Cardiac muscle cell (in vitro differentiated cells and primary cell): ENCODE measurements at places on chromosomes 6 and 20. TPM values are rescaled to one million over a fixed set of nuclear protein-coding genes. Genes with fewer than 3 reads are reported as not detected.

GRCh38 chr6:127302728-127303660 is 36.3 kb downstream of the RNF146 start:
- DNase-seq, result peak; percentile 43

DNA sequence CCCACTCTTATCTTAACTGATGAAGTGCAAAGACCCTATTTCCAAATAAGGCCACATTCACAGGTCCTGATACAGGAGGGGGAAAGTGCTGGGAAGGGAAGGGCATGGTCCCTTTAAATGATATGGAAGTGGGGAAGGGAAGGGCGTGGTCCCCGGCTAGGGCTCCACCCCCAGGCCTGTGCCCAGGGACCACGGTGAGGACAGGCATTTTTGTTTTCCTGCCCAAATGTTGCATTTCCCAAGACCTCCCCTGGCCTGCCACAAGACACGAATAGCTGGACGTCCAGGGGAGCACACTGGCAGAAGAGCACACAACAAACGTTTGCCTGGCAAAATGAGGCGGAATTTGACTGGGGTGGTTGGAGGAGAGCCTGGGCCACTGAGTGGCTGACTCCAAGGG is 16.1 kb upstream of the HFE start:
- peak; percentile 62 for DNase-seq

- DNase-seq, result no peak
These were observed 27.8 kb downstream of the RGS17 start for GRCh38 chr6:153103319-153103655.

GRCh38 chr6:155188707-155189496 is 74.9 kb upstream of the CLDN20 start:
- DNase-seq, result peak; percentile 88

DNA sequence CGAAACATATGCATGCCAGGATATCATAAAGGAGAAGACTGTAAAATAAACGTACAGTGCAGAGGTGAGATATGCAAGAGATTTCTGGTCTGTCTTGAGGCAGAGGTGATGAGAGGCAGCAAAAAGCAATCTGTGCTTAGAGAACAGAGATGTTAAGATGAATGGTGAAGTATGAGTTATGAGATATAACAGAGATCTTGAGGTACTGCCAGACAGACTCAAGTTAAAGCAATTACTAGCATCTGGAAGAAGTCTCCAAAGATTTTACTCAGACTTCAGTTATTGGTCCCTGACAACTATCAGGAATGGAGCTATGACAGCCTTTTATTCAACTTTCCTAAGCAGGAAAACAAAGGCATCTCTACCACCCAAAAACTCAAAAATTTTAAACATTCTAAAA is 122.8 kb upstream of the DST start:
- no peak for DNase-seq

- no peak for DNase-seq
These were observed 915 bp downstream of the CLVS2 start for GRCh38 chr6:122996794-122997505.

DNA sequence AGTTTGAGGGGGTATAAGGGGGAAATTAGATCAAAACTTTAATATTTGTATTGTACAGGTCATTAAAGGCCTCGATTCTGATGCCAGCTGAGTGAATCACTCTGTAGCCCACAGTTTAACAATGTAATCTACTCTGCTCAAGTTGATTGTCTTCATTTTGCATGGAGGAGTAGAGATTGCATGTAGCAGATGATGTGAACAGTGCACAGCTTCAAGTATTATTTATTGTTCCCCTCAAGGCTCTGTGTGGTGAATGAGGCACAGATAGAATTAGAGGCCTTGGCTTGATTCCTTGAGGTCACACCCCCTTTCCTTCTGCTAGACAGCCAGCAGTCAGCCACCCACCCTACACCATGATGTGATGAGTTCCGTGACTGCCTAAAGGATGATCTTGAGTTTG is 38.1 kb downstream of the TXLNB start:
- DNase-seq, result no peak

- DNase-seq, result no peak
These were observed 286.8 kb downstream of the HACE1 start for GRCh38 chr6:104572901-104573300.

DNA sequence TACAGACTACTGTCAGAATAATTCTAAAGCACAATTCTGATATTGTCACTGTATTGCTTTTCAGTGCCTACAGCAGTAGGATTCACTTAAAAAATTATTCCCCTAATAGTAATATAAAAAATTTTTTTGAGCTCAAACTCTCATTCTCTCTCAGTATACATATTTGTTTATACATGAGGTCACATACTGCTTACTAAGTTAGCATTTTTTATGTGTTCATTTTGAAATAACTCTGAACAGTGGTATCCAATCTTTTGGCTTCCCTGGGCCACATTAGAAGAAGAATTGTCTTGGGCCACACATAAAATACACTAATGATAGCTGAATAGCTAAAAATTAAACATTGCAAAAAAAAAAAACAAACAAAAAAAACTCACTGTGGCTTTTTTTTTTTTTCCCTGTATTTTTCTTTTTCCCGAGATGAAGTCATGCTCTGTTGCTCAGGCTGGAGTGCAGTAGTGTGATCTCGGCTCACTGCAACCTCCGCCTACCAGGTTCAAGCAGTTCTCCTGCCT is 38.6 kb downstream of the ASXL1 start:
- no peak for DNase-seq

- DNase-seq, result no peak
These were observed 87.0 kb downstream of the SGK1 start for GRCh38 chr6:134230940-134231339.

GRCh38 chr20:63335711-63336110 is 25.4 kb downstream of the CHRNA4 start:
- DNase-seq, result no peak

GRCh38 chr6:42166444-42167141 is 6.6 kb upstream of the GUCA1A start:
- DNase-seq, result peak; percentile 81

DNA sequence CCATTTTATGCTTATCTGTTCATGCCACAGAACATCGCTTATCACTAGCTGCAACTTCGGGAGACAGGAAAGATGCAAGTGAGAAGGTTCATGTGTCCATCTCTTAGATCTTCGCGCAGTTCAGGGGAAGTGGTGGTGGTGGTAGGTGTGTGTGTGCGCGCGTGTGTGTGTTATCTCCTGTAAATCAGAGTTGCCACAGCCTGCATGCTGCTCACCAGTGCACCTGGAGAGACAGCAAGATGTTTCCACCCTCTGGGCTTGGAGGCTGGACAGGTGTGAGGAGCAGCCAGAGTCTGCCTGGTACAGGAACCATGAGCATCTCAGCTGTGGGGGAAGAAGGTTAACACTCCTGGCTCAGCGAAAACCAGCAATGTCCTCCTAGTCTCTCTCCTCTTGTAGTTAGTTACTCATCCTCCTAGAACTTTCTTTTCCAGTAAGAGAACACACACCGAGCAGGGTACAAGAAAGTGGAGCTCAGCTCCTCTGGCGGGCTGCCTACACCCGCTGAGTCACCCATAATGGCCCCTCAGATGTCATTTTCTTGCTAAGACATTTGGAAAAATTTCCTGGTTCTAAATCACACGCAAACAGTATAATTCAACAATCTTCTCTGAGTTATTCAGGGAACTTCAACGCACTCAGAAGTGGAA is 5.1 kb upstream of the TUBB1 start:
- no peak for DNase-seq

- DNase-seq, result no peak
These were observed 915.2 kb downstream of the TFAP2A start for GRCh38 chr6:9499709-9500108.

DNA sequence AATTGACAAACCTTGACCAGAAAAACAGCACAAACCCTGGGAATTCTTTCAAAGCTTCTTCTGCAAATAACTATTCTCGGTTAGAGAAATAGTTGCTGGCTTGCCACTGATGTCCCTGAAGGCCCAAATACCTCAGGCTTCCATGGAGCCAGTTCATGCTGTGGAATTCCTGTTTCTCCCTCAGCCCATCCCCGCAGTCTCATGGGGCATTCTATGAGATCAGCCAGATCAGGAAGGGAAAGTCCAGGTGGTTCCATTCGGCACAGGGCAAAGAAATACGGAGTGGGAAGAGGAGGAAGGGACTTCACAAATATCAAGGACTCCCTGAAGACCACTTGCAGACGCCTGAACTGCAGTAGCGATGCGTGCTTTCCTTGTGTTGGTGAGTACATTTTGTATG is 63.3 kb downstream of the MYLK4 start:
- no peak for DNase-seq

GRCh38 chr20:10540636-10541493 is 105.8 kb downstream of the SLX4IP start:
- no peak for DNase-seq

DNA sequence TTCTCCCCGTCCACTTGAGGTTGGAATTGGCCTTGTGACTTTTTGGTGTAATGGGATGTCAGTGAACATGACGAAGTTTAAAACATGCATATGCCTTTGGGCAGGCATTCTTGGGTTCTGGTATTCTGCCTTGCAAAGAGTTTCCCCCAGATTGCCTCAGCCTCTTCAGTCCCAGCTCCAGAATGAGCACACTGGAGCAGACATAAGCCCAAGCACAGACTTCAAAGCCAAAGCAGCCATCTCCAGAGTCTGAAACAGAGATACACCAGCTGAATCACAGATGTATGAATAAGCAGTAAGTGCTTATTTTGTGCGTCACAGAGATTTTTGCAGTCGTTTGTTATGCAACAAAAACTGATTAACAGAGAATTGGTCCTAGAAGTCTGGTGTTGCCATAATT is 546.0 kb downstream of the FRK start:
- DNase-seq, result no peak

GRCh38 chr6:30847971-30848436 is 36.3 kb upstream of the DDR1 start:
- DNase-seq, result no peak

DNA sequence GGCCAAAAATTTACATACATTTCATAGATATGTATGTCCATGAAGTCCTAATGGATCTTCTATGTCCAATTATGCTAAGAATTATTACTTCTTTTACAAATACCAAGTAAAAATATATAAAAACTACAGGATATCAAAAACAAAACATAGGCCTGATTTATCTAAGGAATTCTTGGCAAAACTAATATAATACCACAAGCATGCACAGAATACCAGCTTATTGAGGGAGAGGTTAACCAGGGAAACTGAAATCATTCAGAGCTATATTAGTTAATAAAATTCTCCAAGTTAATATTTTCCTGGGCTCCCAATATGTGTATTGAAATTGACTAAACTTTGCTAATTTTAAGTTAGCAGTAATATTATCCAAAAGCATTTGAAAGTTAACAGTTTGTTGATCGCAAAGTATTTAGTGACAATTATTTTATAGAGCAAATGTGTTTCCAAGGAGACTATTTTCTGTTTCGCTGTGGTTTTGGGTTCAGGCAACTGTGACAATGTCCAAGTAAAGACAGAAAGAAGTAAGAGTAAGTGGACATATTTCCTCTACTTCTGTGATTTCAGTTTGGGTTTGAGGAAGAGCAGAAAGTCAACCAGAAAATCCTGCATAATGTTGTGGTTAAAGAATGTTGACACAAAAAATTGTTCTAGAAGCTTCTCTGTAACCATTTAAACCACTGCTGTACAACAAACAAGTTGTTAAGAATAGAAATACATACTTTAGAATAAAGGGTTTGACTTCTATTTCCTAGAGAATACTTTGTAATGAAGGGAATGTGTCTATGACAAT is 167.4 kb downstream of the COL21A1 start:
- peak; percentile 73 for DNase-seq

DNA sequence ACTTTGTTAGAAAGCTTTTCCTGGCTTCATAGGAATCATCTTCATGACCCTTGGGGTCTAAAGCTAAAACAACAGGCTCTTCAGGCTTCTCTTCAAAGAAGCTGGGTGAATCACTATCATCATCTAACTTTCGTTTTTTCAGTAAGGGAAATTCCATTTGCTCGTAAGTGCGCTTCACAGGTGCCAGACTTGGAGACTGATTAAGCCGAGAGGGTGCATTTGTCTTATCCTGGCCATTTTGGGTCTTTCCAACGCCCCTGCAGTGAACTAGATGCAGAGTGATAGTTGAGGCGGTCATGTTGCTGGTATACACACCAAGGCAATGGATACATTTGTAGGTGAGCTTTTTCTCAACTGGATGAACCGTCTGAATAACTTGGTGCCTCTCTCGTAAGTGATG is 38.8 kb downstream of the ADNP start:
- DNase-seq, result no peak

DNA sequence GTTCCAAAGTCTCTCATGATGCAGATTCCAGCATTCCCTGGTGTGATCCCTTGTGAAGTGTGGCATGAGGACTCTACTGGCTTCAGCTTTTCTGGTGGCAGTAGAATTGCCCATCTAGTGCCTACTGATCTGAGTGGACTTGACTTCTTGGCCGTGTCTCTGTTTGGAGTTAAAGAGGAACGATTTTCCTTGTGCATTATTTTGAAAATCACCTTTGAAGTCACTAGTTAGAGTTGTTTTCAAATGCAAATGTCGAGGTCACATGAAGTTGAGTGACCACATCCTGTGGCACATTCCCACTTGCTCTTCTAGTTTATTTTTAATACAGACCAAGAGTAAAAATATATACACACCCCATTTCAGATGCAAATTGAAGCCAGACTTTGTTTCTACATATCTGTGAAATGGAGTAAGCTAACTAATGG is 270.7 kb upstream of the TAB2 start:
- DNase-seq, result no peak

BANF2 gene
- total RNA-seq, result not detected in 2 replicates

CENPB gene
- 45.0 and 47.6 TPM in 2 replicates for total RNA-seq

SNAP25 gene
- total RNA-seq, result 1.9 and 4.0 TPM in 2 replicates

LKAAEAR1 gene
- 0.21 and 5.6 TPM in 2 replicates for total RNA-seq

CALHM5 gene
- 0.11 TPM in 1 of 2 replicates, not detected in the other for total RNA-seq

EFCAB8 gene
- total RNA-seq, result not detected in 2 replicates

TFAP2D gene
- not detected in 2 replicates for total RNA-seq

CCDC170 gene
- 0.03 and 0.14 TPM in 2 replicates for total RNA-seq

SMOC2 gene
- 2.9 and 3.2 TPM in 2 replicates for total RNA-seq

CFAP61 gene
- total RNA-seq, result not detected in 2 replicates

TNFAIP3 gene
- total RNA-seq, result 7.9 and 12.2 TPM in 2 replicates

BCAS1 gene
- total RNA-seq, result not detected in 2 replicates

COL9A3 gene
- 7.9 and 10.3 TPM in 2 replicates for total RNA-seq

LST1 gene
- total RNA-seq, result 1.7 TPM in 1 of 2 replicates, not detected in the other

MTFR2 gene
- total RNA-seq, result 1.3 and 4.9 TPM in 2 replicates

PIM1 gene
- 15.8 and 21.5 TPM in 2 replicates for total RNA-seq
